ENCODE measurements at places on chromosomes 2 and 18.
A peak's percentile ranks its signal among the peaks of the same experiment; 100 is the strongest.

DNA sequence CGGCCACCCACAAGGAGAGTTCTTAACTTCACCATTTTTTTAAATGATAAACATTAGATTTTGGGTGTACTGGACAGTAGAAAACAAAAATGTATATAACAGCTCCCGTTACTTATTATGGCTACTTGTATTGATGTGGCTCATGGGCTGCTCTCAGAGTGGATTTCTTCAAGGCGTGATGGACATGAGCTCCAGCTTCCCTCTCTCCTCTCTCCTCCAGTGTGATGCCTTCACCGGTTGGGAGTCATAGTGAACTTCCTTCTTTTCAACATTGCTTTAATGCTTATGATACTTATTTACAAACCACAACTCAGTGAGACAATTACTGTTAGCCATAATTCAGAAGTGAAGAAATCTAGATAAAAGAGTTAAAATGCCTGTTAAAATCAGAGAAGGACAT, 515.2 kb downstream of the RNF144A start:
- DNase-seq: no peak

DNA sequence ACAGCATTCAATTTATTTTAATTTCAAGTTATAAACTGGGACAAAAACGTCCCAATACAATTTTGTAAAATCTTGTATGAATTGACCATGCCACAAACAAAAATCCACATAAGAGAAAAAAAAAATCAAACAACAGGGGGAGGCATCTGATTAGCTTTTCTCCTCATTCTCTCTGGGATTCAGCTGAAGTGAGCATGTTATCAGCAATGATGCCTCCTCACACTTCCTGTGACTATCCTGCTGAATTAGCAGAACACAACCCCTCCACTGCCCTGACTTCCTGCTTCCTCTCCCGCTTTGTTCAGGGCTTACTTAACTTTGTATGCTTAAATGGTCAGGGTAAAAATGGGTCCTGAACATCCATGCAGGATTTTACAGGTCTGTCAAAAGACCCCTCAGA, 132.2 kb upstream of the ITGB6 start:
- DNase-seq: peak; percentile 30

- DNase-seq: no peak
Observed at GRCh38 chr2:225017713-225018112, 24.6 kb downstream of the DOCK10 start.

- DNase-seq: no peak
Observed at GRCh38 chr2:171726847-171727450, 39.7 kb downstream of the DYNC1I2 start.

GRCh38 chr2:75256485-75256884, 57.2 kb upstream of the TACR1 start:
- DNase-seq: no peak

DNA sequence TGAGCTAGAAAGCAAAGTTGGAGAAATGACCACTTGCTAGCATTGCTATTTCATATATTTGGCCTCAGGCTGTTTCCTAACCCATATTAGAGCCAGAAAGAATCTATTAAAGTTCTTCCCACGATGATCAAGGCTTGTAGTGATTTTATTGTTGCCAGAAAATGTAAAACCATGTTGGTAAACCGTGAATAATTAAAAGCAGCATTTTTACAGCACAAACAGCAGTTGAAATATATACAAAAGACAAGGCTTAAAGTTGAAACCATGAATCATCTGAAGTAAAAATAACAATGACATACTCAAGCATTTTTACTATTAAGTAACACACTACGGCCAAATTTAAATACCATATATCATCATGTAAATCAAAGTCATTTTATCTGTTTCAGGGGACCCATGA, 27.7 kb upstream of the DSC3 start:
- no peak for DNase-seq

- DNase-seq: no peak
Observed at GRCh38 chr2:146193619-146194018, 1651.2 kb upstream of the ACVR2A start.

DNA sequence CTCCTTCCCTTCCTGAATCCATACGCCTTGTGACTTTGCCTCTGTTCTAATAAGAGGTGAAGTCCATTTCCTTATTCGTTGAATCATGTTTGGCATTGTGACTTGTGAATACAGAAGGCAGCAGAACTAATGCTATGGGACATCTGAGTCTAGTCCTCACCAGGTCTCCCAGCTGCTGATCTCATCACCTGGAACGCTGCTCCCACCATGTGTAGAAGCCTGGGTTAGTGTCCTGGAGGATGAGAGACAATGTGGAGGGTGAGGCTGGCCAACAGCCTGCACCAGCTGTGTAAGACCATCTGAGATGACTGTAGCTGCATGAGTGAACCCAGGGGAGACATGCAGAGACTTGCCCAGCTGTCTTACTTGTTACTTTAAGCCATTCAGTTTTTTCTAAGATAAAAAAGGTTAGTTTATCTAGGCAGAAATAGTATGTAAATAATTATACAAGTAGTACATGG, 3.5 kb upstream of the HAAO start:
- no peak for DNase-seq
